NCI-H2107 (cell line): ENCODE measurements at places on chromosomes 2 and 18.

- DNase-seq: no peak
Observed at GRCh38 chr18:57270156-57270555, 82.2 kb upstream of the ST8SIA3 start.

DNA sequence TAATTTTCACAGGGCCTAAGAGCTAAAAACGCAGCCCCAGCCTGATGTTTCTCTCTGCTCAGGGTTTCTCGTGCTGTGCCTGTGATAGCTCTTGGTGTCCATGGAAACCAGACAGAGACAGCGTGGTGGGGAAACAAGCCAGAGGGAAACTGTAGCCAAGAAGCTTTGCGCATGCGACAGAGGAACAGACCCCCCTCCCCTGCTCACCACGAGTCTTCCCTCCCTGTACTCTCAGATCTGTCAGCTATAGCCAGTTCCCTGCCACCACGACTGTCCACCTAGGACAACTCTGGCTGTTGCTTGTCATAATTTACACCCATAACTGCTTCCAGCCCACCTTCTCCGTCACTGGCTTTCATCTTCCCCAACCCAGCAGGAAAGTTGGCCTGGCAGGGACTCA is 13.2 kb upstream of the DNAJC27 start:
- DNase-seq: no peak

DNA sequence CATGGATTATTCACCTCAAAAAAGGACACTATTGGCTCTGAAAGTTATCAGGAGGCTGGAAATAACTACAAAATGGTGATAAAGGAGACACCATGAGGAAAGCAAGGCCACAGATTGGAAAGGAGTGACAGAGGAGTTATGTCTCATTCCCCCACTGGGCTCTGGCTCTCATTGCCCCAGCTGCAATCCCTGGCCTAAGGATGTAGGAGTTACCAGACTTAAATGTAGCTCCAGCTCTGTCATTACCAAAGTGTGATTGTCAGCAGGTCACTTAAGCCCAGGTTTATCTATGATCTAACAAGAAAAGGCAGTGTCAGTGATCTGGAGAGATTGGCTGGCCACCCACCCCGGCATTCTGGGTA is 1228.2 kb upstream of the DDX18 start:
- no peak for DNase-seq

GRCh38 chr2:23591111-23591510 is 206.1 kb downstream of the KLHL29 start:
- no peak for DNase-seq
